Activated T-cell treated with anti-CD3 and anti-CD28 coated beads for 48 hours (primary cell): ENCODE measurements at places on chromosomes 2 and 18.

DNA sequence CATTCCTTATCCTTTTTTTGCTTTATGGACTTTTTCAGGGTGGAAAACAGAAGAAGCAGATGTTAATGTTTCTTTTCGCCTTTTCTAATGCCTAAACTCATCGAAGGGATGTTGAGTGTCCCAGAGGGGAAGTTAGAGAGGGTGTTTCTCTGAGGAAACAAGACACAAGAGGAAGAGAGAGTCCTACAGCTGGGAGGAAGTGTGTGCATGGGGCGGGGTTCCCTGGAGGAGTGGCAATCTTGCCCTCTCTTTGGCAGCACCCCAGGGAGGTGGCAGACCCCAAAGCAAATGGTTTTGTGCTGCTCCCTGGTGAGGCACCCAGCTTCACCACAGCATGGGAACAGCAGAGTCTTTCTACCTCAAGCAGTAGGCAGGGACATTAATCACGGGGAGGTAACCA, 377.6 kb downstream of the RND3 start:
- DNase-seq: no peak

GRCh38 chr2:149100739-149101699, 62.5 kb downstream of the LYPD6B start:
- no peak for DNase-seq

DNA sequence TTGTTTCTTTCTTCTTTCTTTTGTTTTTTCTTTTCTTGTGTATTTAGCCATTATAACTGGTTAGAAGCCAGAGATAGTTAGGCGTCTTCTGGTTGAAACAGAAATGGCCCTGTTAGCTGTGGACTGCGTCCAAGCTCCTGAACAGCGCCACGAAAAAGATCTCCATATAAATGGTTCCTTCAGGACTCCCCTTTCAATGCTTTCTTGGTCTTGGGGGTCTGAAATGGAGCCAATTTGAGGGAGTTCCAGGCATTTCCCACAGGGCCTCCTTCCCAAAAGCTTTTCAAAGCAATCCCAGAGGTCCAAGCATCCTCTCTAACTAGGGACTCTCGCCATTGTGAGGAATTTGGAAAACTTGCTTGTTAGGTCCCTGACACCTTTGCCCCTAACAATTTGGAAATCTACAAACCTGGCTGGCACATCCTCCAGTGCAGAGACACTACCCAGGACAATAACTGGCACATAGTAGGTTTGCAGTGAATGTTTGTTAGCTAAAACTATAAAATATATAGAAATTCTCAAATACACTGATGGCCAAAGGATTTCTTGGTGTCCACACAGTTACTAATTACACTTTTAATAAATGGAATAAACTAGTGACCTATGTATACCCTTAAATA, 80.1 kb downstream of the MYCN start:
- DNase-seq: no peak

GRCh38 chr2:25879133-25879730, 945 bp upstream of the ASXL2 start:
- no peak for DNase-seq

DNA sequence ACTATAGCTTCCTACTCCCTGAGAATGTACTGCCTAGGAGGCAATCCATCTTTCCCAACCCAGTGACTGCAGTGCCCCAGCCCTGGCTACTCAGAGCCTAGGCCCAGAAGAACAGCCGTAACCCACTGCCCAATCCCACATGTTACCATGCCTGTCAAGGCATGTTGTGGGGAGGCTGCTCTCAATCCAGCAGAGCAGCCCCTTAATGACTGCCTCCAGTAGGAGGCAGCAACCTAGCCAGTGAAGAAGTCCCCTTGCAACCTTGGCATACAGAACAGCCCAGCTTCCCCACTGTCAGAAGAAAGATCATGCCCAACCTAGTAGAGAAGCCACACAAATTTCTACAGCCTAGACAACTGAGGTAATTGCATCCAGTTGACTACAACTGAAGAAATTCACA, 44.2 kb upstream of the CDH7 start:
- DNase-seq: no peak

- no peak for DNase-seq
These were observed 1.9 kb downstream of the SCYGR3 start for GRCh38 chr2:227612546-227613271.

GRCh38 chr2:25912851-25913695, 34.8 kb upstream of the ASXL2 start:
- DNase-seq: no peak

- no peak for DNase-seq
These were observed 237.9 kb downstream of the CCDC102B start for GRCh38 chr18:69035756-69036155.

GRCh38 chr2:69837533-69837932, 8.1 kb downstream of the GMCL1 start:
- DNase-seq: no peak

DNA sequence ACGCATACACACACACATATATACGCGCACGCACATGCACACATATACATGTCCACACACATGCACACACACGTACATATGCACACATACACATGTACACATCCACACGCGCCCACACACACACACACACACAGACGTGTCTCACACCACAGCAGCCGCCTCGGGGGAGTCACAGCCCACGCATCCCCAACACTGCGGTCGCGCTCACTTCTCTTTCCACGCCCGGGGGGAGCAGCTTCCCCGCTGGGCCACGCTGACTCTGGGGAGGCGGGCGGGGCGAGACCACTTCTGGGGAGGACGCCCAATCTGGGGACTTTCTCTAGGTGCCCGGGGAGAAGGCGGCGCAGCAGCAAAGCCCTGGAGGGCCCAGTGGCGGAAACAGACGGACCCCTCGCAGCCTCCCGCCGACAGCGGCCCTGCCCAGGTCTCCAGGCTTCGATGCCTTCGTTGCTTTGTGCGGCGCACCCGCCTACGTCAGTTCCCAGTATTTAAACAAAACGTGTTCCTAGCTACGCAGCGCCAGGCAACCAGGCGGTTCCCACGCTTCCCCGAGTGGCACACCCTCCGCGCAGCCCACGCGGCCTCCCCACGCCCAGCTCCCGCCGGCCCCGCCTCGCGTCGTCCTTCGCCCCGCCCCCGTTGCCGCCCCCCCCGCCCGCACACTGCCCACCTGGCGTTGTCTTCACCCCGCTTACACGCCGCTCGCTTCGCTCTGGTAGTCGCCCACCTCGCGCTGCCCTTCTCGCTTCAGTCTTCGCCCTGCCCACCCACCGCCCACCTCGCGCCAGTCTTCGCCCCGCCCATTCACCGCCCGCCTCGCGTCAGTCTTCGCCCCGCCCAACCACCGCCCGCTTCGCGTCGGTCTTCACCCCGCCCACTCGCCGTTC, 810 bp upstream of the RBFA start:
- no peak for DNase-seq

DNA sequence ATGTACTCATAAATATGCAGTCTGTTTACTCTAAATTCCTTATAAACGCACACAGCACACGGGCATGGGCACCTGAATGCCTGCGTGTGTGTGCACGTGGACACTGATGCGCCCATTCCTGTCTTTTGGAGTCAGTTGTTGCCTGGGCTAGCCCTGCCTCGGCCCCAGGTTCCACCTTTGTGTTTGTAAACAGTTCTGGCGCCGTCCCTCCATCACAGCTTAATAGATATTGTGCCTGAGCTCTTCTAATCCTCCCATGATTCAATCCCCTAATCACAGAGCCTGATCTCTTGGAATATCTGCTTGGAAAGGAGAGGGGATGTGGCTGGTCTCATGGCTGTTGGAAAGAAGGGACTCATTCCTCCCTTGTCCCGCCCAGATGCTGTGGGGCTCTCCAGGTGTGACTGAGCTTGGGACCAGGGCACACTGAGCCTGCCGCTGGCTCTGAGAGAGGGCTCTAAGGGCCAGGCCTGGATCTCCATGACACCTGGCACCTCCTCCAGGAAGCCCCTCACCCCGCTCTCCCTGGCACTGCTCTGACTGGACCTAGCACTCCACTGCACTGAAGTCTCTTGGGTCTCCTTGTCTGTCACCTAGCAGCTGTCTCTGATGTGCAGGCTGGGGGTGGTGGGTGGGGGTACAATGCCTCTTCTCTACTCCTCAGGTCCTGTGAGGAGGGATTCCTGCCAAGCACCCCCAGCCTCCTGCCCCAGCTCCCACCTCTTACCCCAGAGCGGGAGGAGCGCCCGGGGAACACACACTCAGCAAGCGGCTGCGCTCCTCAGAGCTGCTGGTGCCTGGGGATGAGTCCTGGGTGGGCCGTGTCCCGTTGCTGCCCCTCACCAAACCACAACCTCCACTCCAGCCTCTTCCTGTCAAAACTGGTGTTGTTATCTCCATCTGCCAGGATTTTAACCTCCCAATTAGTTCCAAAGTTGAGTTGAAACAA, 181.3 kb downstream of the INHBB start:
- DNase-seq: no peak

GRCh38 chr2:17043173-17043572, 377.5 kb upstream of the CYRIA start:
- no peak for DNase-seq

- DNase-seq: no peak
These were observed 4.2 kb upstream of the UPP2 start for GRCh38 chr2:158097481-158097880.

- DNase-seq: no peak
These were observed 342.8 kb downstream of the MTX2 start for GRCh38 chr2:176612036-176612435.

GRCh38 chr2:176392744-176393414, 123.6 kb downstream of the MTX2 start:
- no peak for DNase-seq

DNA sequence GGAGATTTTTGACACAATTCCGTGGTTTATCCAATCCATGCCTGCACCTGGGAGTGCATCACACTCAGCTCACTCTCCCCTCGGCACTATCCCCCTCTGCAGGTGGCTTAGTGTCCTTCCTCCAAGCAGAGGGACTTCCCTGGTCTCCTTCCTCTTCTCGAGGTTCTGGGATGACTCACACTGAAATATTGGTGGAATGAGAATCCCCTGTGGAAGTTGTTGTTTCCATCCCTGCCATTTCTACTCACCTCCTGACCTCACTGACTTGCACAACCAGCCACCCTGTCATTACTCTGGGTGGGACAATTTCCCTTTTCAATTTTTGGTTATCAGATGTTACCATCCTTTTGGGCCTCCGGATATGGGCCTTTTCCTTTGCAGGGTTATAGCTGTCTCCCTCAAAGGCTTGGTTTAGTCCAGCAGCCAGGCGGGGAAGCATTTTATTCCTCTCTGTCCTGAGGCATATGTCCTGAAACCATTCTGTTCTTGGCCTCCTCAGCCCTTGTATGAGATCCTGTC, 59.9 kb downstream of the PTPRM start:
- no peak for DNase-seq

GRCh38 chr2:46383784-46384456, 86.7 kb downstream of the EPAS1 start:
- no peak for DNase-seq

DNA sequence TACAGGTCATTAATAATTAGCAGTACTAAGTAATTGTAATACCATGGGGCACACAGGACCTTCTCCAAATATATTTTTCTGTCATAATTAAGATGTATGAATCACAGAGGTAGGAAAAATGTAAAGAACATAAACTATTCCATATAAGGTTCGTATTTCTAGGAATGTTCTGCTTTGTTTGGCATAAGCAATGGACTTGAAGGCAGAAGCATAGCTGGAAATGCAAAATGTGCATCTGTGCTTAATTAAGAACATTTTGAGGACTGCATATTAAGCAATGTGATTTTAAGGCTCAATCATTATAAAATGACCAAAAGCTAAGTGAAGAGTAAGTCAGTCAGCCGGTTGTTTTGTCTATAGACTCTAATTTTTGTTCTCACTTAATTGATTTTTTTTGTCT, 123.2 kb downstream of the RBM43 start:
- DNase-seq: no peak

GRCh38 chr2:65499216-65499615, 66.8 kb upstream of the SPRED2 start:
- DNase-seq: no peak

DNA sequence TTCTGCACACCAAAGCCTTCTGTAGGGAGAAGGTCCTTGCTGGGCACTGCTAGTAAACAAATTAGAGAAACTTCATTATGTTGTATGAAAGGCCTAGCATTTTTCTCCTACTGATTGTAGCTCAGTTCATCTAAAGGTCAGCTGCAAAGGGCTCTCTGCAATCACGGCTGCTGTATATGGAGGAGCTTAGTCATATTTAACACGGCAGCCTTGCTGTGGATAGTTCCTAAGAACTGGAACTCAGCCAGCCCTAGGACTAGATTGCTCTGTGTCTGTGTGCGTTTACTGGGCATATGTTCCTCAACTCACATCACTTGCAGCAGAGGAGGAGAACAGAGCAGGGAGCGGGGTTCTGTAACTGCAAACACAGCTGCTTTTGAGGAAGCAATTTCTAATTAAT, 1103.9 kb upstream of the KLHL29 start:
- no peak for DNase-seq

DNA sequence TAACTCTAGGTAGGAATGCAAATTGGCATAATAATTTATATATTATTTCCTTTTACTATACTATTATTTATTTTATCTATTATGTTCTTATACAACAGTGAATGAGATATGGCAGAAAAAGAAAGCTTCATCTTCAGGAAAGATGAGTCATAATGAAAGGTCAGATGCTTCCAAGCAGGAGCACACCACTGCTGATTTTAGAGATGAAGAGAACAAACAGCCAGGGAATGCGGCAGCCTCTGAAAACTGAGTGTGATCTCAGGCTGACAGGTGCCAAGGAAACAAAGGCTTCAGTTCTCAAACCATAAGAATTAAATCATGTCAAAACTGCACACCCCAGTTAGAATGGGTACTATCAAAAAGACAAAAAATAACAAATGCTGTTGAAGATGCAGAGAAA, 149.0 kb downstream of the CCDC178 start:
- no peak for DNase-seq

- no peak for DNase-seq
These were observed 234.7 kb downstream of the HRH4 start for GRCh38 chr18:24695168-24695567.

DNA sequence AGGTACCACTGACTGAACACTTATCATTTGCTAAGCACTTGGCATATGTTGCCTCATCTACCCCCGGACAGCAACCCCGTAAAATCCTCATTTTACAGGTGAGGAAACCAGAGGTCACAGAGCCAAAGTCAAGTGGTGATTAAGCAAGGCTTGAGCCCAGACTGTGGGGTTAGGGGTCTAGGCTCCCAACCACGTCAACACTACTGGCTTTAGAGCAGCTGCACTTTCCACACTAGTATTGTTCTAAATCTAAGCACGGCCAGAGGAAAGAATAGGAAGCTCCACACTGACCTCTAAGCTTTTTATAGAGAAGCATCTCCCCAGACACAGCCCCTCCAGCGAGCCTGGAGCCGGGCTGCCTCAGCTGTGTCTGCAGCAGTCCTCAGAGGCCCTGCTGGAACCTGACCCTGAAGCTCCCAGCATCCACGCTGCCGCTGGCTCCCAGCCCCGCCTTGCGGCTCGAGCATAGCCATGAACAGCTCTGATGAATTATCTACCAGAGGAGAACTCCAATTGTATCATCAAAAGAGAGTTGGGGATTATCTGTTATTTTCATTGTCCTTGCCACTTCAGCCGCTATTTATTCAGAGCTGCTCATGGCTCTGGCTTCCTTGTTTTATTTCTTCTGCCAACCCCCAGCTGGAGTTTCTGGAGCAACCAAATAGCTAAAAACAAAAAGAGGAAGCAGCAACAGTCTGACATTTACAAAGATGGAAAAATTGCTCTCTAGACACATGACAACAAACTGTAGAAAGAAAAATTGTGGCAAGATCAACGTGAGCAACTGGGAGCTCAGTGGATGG, 62.2 kb upstream of the RTN4 start:
- no peak for DNase-seq
